ENCODE measurements at places on chromosomes 7 and 10.
A peak's percentile ranks its signal among the peaks of the same experiment; 100 is the strongest.

DNA sequence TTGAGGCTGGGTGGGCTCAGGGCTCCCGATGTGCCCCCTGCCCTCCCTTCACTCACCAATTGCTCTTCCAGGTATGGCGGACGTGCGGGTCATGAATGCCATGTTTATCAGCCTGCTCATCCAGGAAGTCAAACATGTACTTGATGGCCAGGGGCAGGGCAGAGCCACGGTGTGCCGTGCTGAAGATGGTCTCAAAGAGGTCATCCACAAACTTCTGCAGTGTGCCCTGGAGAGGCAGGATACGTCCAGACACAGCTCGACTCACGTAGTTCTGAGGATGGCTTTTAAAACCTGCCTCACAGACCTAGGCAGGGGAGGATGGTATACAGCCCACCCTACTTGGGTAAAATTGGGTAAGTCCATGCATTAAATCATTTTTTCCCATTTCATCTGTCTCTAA lies 431.2 kb downstream of the PLXNA4 start:
- DNase-seq = no peak

DNA sequence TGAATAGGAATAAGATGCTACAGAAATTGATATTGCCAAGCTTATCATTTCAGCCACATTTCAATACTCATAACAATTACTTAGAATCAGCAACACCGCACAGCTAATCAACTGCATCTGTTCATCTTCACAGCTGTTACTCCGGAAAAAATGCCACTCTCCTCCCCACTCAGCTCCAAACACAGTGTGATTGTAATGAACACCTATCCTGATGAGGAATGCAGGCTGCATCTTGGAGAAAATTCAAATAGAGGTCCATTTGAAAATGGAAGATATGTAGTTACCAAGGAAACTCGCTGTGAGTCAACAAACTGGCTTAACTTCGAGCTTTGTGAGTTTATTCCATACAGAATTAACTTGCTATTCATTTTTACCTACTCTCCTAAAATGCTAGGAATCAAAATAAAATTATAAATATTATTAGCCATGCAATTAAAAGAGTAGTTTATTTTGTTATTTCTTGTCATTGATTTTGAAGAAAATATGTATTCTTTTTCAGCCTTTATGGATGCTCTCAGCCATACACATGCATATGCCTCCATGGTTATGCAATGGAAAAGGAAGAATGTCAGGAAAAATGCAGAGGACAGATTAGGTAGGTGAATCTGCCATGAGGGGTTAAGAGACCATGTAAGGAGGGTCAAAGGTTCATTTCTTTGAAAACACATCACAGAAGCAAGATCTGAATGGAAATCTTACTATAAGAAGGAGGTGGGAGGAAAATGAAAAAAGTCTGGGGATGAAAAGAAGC lies 267.2 kb downstream of the POM121L12 start:
- DNase-seq = no peak

GRCh38 chr10:69456880-69457693 lies 5.8 kb downstream of the TSPAN15 start:
- DNase-seq = no peak

DNA sequence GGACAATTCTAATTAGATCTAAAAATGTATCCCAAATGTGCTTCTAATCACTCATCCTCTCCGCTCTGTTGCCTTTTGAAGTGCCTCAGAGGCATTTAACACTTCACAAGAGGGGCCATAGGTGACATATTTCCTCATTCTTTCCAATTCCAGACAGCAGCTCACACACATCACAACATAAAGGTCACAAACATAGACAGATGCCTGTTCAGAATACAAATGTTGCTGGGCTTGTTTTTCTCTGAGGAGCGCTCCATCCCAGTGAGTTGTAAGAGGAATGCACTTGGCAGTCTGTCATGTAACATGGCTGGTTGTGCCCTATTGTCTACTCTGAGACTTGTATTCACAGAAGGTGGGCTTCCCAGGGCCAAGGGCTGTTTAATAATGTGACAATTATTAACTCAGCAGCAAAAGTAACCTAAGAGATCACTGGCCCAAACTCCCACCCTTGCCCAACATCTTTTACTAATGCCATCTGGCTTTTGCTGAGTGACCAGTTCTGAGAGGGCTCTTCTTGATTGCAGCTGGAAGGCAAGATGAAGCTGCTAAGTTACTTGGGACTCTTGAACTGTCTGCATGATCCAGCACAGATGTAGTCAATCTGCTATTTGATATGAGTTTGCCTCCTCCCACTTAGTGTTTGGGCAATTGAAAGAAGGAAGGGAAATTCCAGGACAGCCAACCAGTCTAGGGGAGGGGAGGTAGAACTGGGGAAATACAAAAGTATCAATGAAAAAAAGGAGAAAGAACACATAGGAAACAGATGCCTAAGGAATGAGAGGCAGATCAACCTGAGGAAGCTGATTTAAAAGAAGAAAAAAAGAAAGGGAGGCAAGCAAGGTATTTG lies 13.6 kb downstream of the PON2 start:
- DNase-seq = no peak

DNA sequence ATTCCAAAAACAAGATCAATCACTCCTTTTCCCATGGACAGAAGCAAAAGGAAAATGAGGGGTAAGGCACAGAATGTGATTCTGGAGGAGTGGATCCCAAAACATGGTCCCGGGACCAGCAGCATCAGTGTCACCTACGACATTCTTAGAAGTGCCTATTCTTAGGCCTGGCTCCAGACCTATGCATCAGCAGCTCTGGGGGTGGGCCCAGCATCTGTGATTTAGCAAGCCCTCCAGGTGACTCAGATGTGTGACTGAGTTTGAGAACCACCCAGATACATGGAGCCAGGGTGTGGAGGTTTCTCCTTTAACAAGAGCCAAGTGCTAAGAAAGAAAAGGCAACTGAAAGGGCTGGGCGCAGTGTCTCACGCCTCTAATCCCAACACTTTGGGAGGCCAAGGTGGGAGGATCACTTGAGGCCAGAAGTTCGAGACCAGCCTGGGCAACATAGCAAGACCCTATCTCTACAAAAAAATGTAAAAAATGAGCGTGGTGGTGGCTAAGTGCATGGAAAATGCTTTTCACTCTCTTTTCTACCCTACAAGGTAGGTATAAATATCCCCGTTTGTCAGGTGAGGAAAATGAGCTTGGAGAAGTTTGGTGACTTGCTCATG lies 17.1 kb upstream of the ARPC1A start:
- no peak for DNase-seq

- DNase-seq = no peak
Measured at GRCh38 chr7:9962742-9963141, 1010.9 kb upstream of the PHF14 start.

- peak; percentile 91 for DNase-seq
Measured at GRCh38 chr10:34526758-34527730, 288.1 kb downstream of the PARD3 start.

DNA sequence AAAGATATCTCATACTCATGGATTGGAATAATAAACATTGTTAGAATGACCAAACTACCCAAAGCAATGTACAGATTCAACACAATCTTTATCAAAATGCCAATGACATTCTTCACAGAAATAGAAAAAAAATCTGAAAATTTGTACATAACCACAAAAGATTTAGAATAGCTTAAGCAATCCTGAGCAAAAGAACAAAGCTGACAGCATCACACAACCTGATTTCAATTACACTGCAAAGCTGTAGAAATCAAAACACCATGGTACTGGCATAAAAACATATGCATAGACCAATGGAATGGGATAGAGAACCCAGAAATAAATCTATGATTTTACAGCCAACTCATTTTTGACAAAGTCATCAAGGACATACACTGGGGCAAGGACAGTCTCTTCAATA lies 130.0 kb upstream of the TMEM72 start:
- no peak for DNase-seq

All from endothelial cell of umbilical vein (primary cell).